ENCODE measurements at places on chromosomes 3 and 15.

DNA sequence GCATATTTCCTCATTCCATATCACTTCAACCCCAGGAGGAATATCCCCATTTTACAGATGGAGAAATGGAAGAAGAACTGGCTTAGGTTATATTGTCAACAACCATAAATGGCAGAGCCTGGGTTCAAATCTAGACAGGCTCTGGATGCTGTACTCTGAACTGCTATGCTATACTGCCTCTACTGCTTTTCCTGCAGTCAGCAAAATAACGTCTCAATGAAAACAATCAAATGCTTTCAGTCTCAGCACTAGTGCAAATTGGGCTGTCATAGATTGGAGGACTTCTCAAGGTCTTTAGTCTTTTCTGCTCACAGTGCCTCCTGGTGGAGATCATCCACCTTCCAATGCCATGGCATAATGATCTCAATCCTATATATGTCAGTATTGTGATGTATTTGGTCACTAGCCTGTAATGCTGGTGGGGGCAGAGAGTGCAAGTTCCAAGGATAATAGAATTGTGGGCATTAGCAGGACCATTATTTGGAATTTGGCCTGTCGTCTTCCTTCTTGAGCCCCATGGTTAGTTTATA, 285.0 kb downstream of the CLSTN2 start:
- DNase-seq: no peak

DNA sequence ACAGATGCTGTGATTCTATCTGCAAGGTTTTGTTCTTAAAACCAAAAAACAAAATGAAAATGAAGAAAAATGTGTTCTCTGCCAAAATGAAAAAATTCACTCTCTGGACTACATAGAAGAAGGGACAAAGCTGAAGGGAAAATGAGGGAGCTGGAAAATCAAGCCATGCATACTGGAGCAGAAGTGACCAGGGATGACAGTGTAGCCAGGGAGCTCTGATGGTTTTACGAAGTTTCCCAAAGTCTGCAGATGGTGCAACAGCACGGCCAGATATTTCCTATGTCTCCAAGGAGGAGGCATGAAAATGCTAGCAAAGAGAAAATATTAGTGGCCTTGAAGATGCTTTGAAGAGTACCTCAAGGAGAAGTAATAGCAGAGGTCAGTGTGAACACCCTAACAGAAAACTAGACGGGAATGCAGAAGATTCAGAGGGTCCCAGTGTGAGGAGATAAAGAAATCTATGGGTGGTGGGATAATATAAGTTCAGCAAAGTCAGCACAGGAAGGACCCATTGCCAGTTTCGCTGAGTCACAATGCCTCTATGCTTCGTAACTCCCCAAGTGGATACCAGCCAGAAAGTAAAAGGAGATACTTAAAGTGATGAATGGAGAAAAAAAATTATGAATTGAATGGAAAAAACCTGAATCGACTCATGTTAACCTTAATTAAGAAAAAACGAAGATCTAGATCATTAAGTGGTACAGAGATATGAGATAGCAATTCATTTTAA, 39.0 kb upstream of the POMGNT2 start:
- DNase-seq: peak; percentile 26

GRCh38 chr3:150370122-150370602, 37.9 kb upstream of the TSC22D2 start:
- peak; percentile 97 for DNase-seq

GRCh38 chr15:33623010-33623409, 312.2 kb downstream of the RYR3 start:
- no peak for DNase-seq

DNA sequence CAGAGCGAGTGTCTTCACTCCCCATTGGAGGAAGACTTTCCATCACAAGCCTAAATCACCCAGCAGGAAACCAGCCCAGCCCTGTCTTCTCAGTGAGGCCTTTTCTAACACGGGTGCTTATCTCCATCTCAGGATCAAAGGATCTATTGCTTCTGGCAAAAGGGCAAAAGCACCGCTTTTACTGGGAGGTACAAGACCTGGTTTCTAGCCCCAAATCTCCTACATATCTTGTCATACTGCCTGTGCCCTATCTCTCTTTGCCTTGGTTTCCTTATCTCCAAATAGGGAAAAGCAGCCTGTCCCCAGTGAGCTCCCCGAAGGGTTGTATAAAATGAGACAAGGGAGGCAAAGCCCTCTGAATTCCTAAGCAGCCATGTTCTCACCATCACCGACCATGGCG, 5.2 kb downstream of the GLB1 start:
- no peak for DNase-seq

- DNase-seq: no peak
Observed at GRCh38 chr15:101064795-101065569, 145.8 kb downstream of the LRRK1 start.

GRCh38 chr15:39051626-39052322, 487.2 kb upstream of the RASGRP1 start:
- DNase-seq: no peak

- DNase-seq: no peak
Observed at GRCh38 chr3:162933656-162934055, 1437.0 kb downstream of the OTOL1 start.

GRCh38 chr3:35817216-35817615, 177.9 kb downstream of the ARPP21 start:
- DNase-seq: no peak

- DNase-seq: no peak
Observed at GRCh38 chr3:21446027-21446426, 305.0 kb downstream of the ZNF385D start.

DNA sequence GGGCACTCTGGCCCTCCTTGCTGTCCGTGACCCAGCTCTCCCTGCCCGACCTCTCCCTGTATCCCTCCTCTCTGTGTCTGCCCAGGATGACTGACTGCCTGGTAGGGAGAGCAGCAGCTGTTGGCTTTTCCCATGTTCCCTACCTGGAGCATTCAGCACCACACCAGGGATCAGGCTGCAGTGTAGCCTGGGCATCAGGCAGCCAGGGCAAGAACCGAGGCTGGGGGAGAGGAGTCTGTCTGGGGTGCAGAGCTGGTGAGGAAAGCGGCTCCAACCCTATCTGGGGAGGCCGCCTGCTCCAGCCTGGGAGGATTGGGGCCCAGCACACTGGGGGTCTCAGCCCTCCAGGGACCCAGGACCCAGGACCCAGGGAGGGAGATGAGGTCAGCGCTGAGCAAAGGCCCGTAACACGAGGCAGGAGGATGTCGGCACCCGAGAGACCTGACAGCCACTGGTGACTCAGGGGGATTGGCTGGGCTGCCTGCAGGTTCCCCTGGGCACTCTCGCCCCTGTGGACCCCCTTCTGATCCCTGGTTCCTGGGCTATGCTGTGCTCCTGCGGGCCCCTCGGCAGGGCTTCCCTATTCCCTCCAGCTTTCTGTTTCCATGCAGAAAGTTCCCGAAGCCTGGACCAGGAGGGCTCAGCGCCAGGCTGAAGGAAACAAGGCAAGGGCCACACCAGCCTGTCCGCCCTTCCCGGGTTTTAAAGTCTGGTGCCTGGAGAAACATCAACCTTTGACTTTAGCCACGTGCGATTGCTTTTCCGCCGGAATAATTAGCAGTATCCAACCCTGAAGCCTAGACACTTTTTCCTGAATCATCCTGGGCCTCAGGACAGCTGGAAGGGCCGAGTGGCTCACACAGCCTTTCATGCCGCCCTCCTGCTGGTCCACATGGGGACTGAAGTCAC, 128.2 kb upstream of the MEF2A start:
- DNase-seq: no peak

- no peak for DNase-seq
Observed at GRCh38 chr3:119508172-119508845, 10.0 kb downstream of the TIMMDC1 start.

DNA sequence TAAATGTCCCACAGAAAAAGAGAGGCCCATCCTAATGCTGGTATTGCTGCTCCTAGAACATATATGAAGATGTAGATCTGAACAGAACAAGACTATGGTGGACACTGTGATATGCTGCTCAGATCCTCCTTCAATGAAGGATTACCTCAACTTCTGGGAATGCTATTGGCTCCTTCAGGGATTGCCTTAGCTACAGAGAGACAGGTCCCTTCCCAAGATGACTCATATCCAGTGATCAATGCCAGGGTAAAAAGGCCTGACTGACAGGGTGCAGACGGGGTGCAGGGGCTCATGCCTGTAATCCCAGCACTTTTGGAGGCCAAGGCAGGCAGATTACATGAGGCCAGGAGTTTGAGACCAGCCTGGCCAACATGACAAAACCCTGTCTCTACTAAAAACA, 20.5 kb upstream of the STAG1 start:
- DNase-seq: peak; percentile 68

DNA sequence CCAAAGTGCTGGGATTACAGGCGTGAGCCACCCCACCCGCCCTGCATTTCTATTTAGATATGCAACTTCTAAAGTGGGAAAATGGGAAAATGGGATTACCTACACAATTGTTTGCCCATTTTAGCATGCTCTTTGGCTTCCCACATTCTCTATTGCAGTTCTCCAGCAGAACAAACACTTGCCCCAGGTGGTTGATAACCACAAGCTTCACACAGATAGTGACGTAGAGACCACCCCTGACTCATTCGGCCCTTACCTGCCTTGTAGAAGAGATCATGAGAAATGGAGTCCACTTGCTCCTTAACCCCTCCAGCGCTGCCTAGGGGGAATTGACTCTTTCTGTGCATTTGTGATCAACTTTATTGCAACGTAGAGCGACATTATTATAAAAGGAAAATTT, 83.2 kb upstream of the RAP2B start:
- no peak for DNase-seq

Data from bronchial epithelial cell (primary cell).